NCI-H1048 (cell line): ENCODE measurements at places on chromosomes 12 and 14.

DNA sequence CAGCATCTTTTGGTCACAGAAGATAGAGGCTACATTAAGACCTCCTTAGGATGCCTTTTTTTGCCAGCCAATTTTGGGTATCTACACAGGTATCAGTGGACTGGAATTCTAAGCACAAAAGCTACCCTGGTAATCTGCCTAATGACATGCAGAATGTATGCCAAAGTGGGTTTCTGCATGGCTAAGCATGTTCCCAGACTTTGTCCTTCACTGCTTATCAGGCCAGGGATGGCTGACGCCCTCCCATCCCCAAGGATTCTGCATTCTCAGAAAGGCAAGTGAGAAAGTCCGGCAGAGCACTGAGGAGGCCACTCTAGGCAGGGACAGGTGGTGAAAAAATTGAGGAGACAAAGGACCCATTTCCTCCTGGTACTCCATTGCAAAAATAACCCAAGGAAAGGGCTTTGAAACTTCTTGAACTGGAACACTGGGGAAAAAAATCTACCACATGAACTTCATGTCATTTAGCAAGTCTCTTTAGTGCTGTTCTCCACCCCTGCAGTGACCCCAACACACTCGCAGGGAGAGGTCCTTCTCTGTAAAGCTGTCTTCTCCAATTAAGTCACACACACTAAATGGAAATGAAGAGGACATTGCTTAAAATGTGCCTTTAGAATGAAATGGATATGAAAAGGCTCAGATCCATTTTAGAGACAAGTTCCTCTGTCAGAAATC is 91.7 kb upstream of the MAX start:
- DNase-seq, result no peak

- DNase-seq, result no peak
These were observed 1.6 kb downstream of the GIT2 start for GRCh38 chr12:109994401-109995175.

- no peak for DNase-seq
These were observed 28.2 kb downstream of the ST8SIA1 start for GRCh38 chr12:22306311-22306710.

DNA sequence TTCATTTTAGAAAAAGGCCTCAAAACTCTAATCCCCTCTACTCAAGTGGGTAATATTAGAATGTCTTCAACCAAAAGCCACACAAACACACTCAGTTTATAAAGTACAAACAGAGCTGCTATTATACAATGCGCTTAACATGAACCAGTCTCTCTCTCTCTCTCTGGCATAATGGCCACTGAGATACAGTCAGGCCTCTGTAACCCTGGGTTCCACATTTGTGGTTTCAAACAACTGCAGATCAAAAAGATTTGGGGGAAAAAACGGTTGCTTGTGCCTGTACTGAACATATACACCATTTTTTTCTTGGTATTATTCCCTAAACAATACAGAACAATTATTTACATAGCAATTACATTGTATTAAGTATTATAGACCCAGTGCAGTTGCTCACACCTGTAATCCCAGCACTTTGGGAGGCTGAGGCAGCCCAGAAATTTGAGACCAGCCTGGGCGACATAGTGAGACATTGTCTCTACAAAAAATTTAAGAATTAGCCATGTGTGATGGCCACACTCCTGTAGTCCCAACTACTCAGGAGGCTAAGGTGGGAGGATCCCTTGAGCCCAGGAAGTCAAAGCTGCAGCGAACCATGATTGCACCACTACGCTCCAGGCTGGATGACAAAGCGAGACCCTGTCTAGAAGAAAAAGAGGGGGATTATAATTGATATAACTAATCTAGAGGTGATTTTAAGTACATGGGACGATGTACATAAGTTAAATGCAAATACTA is 5.6 kb downstream of the SLC11A2 start:
- no peak for DNase-seq

- DNase-seq, result no peak
These were observed 193.5 kb downstream of the SLC2A13 start for GRCh38 chr12:39912211-39912980.

DNA sequence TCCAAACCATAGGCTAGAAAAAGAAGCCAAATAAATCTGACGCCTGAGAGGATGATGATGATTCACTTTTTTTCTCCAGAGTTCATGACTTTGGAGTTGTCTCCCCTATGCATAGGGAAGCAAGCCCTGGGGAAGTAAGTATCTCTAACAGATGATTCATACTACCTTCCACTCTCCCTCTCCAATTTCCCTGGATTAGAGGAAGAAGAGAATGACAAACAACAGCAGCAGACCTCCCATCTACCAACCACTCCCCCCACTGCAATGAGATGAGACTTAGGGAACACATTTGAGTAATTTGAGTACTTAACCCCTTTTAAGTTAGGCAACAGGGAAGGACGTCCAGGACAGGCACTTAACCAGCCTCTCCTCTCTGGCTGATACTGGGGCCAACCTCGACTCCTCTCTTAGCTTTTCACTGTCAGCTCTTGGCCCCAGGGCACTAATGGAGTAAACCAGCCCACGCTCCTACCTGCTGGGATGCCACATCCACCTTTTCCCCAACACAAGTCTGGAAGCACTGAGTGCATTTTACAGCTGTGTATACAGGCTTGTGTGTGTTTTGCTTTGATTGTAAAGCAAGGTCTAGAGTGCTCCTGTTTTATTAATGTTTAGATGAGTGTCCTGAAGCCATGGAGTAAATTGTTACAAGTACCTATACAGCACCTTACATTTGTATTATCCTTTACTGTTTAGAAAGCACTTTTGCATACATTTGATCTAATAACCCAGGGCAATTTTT is 180.7 kb downstream of the PHLDA1 start:
- no peak for DNase-seq
